ENCODE measurements at places on chromosomes 11 and 22.

GRCh38 chr22:23071230-23072076, 1.1 kb downstream of the GNAZ start:
- DNase-seq = no peak

DNA sequence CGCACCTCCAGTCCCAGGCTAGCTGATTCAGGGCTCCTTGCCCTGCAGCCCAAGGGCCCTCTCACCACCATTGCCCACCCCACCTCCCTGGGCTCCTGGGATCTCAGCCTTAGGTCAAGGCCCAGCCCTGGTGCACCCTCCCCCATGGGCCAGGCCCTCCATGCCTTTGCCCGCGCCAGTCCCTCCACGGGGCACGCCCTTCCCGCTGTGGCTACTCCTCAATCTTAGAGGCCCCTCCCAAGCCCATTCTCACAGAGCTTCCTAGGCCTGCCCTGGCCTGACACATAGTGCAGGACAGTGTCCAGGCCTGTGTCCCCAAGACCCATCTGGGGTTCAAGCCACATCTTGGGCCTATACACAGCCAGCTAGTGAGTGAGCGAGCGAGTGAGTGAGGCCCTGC, 6.9 kb downstream of the GP1BB start:
- DNase-seq = no peak

DNA sequence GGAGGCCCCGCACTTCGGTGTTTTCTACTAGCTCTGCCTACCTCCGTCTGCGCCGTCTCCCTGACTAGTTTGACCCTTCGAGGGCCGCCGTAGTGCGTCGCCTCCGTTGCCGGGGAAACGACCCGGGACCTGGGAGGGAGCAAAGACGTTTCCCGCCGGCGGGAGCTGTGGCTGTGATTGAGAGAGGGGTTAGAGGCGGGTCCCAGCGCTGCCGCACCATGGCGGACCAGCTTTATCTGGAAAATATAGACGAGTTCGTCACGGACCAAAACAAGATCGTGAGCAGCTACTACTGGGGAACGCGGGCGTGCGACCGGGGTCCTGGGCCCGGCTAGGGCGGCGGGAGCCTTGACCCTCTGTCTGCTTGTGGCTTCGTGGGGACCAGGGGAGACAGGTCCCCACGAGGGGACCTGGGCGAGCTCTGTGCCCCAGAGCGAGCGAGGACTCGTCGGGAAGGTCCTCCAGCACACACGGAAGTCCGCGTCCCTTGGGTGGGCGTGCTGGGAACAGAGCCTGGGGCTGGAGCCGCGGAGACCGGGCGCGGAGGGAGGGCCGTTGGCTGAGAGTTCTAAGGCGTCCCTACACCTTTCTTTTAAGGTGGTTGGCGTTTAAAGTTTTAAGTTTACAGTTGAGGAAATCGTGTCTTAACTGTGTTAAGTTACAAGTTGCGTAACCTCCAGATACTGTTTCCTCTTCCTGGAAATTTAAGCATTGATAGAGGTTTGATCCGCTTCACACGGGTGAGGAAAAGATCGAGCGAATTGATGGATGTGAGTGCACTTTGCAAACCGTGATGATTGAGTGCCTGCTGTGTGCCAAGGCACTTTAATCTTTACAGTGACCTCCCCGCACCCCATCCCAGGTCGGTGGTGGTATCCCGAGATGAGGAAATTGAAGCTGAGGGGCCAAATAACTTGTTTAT, at the start of gene POLD3:
Gene POLD3, plus strand, starts transcription at position 142 of the 922 bp plus-strand sequence. Its CDS starts 77 bp downstream, at position 219.
- DNase-seq = peak; percentile 73

GRCh38 chr22:30824711-30825110, 130.0 kb downstream of the OSBP2 start:
- DNase-seq = no peak

DNA sequence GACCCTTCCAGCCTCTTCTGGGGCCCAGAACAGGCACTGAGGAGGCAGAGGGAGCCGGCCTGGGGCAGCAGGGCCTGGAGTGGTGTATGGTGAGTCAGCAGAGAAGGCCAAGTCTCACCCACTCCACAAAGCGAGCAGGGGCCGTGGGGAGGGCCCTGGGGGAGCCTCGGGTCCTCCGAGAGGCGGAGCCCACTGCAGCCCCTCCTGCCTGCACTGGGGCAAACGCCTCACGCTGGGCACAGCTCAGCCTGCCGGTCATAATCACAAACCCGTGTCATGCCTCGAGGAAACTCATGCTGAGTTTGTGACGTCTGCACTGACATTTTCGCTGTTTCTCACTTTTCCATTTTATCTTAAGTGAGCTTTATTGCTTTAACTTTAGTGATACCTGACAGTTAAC, 38.4 kb downstream of the TOLLIP start:
- no peak for DNase-seq

- peak; percentile 59 for DNase-seq
Observed at GRCh38 chr22:39170825-39171622, 18.5 kb upstream of the CBX7 start.

DNA sequence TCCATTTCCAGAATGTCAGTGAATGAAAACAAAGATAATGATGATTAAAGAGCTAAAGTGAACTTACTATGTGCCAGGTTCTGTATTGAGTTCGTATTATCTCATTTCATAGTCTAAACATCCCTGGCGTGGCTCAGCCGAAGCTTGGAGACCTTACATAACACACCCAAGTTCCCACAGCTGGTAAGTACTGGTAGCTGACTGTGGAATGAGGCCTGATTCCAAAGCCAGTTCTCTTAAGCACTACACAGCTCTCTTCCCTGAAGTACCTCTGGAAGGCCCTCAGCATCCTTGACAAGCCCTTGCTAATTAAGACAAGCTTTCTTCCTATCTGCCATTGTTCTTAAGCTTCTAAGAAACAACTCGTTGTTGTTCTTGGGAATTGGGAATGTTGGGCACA, 28.6 kb upstream of the NCAM1 start:
- no peak for DNase-seq

- no peak for DNase-seq
Observed at GRCh38 chr11:120074076-120074475, 63.8 kb downstream of the TRIM29 start.

DNA sequence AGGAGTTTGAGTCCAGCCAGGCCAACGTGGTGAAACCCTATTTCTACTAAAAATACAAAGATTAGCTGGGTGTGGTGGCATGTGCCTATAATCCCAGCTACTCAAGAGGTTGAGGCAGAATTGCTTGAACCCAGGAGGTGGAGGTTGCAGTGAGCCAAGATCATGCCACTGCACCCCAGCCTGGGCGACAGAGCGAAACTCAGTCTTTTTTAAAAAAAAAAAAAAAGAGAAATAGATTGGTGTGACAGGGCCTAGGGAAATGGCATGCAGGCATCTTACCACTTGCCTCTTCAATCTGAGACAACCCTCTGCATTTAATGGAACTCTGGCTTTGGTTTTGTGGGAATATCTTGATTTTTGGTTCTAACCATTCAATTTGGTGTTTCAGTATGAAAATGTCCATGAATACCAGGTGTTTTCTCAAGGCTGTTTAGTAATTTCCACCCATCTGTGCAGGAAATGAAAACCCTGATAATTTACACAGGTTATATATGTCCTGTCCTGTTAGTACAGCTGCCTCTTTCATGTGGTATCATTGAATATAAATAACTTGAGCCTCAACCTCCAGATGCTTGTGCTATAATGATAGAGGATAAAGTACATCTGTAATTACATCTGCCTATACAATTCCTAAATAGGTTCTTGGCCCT, 8.4 kb downstream of the XBP1 start:
- no peak for DNase-seq

DNA sequence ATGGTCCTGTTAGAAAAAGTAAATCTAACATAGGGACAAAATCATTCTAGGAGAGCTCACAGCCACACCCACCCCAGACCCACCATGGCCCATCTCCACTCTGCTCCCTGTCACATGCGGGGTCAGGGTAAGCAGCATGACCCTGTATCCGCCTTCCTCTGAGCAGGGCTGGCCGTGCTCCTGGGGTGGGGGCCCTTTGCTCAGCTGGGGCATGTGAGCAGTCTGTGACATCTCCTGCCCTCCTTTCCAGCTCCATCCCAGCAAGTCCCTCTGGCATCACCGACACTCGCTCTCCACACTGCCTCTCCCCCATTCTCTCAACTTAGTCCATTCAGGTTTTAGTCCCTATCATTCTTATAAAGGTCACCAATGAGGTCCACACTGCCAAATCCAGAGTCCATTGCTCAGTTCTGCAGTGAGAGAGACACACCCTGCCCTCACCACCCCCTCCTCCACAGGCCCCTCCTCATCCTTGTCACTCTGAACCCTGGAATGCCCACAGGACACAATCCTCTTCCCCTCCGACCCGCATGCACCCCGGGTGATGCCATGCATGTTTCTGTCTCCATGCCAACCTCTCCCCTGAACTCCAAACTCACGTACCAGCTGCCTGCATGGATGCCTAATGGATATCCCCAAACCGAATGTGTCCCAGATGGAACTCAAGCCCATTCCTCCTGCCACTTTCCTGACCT, 65.1 kb upstream of the PITPNB start:
- DNase-seq = no peak

DNA sequence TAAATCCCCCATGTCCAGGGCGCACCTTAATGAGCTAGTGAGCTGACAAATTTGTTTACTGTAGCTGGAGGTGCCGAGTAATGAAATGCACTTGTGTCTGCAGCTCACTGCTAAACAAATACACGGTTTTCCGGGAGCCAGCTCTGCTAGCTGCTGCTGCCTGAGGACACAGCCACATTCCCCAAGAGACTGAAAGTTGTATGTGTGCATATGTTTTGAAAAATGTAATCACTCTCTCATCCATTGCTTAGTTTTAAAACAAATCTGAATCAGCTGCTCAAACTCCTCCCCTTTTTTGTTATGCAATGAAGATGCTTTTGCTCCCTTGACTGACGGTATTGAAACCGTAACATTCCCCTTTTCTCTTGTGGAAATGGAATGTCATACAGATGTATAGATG, 62.4 kb upstream of the NNMT start:
- no peak for DNase-seq

DNA sequence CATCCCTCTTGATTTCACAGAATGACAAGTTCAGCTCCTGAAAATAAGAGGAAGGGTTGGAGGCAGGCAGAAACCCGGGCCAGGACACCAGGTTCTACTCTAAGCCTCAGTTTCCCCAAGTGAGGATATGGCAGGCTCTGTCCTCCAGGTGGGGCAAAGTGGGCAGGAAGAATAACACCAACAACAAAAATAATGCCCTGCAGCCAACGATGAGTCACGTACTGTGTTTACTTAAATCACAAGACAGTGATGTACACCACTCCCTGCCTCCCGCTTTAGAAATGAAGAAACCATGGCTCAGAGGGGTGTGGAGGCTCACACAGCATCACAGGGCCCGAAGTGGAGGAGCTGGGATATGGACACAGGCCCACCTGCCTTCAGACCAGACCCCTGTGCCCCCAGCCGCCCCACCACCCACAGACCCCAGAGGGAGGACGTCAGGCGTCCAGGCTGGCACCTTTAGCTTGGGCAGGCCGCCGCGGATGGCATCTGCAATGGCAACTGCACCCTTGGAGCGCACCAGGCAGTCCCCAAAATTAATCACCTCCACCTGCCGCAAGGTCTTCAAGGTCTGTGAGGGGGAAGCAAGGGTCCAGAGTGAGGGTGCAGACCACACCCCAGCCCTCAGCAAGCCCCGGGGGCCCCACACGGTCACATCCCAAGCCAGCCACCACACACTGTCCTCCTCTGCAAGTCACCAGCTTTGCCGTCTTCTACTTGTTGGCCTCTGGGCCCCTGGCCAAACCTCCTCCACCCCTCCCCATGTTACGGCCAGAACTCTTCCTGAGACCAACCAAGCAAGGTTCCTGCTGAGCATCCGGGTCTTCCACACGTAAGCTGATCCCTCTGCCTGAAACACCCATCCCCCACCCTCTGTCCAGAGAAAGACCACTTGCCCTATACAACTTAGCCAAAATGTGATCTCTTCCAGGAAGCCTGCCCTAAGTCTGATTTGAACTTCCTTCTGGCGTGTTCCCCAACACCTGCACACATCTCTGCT, 15.8 kb upstream of the CHADL start:
- no peak for DNase-seq

DNA sequence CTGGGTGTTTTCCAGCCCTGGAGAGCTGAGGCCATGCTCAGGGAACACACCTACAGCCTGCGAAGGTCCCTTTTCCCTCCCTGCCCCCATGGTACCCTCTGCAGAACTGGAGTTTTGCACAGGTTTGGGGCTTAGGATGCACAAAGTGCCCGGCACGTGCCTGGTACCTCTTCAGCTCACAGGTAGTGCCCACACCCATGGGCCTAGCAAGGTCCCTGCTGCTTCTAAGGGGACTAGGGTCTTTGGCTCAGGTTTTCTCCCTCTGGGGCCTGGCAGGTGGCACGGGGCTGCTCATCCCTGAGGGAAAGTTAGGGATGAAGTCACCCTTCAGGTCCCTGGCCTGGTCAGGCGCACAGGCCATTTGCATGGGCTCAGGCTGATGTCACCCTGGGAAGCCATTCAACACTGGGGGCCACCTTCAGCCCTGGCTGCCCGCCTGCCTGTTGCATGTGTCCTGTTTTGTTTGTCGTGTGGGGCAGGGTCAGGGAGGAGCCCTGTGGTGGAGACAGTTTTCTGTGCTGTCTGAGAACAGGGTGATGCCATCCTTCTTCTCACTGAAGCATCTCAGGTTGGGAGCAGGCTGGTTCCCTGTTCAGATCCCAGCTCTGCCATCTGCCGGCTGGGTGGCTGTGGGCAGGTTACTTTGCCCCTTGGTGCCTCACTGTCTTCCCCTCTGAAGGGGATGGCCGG, 68.3 kb upstream of the CRYBB3 start:
- DNase-seq = no peak

DNA sequence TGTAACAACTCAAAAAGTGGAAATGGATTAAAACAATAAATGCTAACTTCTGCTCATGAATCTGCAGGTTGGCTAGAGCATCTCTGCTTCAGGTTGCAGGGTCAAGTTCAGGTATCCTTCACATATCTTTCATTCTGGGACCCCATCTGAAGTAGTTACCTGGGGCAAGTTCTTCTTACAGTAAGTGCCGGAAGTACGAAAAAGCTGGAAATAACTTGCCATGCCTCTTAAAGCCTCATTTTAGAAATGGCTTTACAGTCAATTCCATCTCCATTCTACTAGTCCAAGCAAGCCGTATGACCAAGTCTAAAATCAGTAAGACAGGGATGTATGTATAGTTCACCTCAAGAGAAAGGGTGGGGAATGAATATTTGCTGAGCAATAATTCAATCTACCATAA, 93.7 kb downstream of the FCHSD2 start:
- DNase-seq = no peak

- DNase-seq = no peak
Observed at GRCh38 chr11:73313652-73314051, 5.6 kb downstream of the ARHGEF17 start.

DNA sequence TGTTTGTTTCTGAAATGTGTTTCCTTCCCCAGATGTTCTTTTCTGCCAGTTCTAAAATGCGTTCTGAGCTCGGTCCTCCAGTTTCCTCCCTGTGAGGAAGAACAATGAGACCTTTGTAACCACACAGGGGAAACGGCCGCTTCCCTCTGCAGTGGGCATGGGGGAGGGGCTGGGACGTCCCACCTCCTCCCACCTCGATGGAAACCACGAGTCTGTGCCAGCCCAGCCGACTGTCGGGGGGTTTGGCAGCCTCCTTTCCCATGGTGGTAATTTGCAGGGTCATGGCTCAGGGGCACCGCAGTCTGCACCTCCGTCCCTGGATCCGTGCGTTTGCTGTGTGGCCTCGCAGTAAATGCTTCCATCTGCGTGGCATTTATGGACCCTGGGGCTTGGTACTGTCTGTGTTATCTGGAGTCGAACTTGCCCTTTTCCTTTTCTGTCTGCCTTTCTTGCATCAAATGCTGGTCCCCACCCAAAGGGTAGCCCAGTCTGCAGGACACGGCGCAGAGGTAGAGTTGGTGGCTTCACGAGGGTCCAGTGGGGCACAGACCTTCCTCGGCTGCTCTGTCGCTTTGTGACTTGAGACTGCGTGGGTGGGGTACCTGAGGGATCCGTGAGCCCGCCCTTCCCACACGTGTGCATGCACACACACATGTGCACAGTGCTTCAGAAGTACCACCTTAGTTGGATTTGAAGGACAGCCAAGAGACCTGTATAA, 16.1 kb downstream of the LRP5 start:
- no peak for DNase-seq
